Posterior vena cava (tissue), 2 donors: ENCODE measurements at places on chromosomes 12 and 14. TPM values are rescaled to one million over a fixed set of nuclear protein-coding genes. Genes with fewer than 3 reads are reported as not detected.
A peak's percentile ranks its signal among the peaks of the same experiment; 100 is the strongest.

Gene SMIM41
- 0.19 TPM for total RNA-seq

Gene KRT1
- total RNA-seq = not detected

Gene HNRNPC
- 283 TPM for total RNA-seq

Gene MORN3
- total RNA-seq = 0.32 TPM

Gene ANAPC5
- 83.9 TPM for total RNA-seq

- peak; percentile 79 for DNase-seq
Observed at GRCh38 chr12:112381406-112381882, 787 bp downstream of the HECTD4 start.

DNA sequence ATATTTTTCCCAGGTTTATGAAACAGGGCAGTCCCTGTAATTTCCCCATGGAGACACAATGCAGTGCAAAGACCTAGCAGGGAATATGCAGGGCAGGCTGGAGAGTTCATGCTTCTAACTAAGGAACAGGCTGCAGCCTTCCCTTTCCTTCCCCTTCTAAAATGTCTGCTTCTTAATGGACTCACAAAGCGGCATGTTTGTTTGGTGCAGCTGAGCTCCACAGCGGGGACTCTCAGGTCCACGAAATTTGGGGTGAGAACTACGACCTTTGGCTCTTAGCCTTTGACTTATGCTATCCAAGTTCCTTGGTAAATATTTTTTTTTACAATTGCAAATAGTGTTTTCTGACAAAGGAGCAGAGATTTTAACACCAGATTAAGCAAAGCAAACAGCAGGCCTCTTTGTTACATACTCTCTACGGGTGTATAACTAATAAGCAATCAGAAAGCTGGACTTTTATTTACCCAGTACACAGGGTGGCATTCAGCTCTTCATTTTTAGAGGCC is 323.6 kb downstream of the ZFP36L1 start:
- DNase-seq = no peak

GRCh38 chr14:79571366-79571765 is 639.9 kb downstream of the DIO2 start:
- no peak for DNase-seq

DNA sequence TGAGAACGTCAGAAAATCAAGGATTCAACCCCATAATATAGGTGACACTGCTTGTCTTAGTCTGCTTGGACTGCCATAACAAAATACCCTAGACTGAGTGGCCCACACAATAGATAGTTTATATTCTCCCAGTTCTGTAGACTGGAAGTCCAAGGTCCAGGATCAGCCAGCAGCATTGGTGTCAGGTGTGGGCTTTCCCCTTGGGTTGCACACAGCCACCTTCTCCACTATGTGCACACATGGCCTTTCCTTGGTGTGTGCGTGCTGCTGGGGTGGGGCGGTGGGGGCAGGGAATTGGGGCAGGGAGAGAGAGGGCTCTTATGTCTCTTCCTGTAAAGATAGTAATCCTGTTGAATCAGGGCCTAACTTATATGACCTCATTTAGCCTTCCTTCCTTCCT is 106.4 kb downstream of the SLC25A47 start:
- no peak for DNase-seq

DNA sequence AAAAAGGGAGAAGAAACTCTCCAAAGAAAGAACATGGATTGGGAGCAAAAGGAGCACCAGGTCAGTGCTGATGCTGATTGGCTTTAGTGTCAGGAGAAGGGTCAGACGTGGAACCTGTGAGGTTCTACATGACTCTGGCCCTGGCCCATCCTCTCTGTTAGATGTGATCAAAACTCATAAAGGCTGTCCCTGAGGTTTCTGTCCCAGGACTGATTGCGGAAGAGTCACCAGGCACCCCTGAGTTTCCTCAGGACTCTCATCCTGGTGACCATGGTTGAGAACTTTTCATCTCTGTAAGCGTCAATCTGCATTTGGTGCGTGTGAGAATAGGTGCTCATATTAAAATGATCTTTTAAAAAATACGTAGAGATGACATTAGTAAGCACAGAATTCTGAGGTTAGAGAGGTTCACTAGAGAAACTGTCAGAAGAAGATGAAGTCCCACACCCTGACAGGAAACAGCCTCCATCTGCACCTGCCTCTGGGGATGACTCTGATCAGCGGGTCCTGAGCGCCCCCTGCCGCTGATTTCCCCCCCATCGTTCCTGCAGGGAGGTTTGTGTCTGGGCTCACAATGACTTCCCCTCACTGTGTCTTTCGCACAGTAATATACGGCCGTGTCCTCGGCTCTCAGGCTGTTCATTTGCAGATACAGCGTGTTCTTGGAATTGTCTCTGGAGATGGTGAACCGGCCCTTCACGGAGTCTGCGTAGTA is 741.8 kb downstream of the TMEM121 start:
- DNase-seq = peak; percentile 86

GRCh38 chr12:108459149-108459548 is 55.9 kb upstream of the FICD start:
- no peak for DNase-seq

GRCh38 chr14:30748343-30748742 is 126.0 kb upstream of the COCH start:
- no peak for DNase-seq

GRCh38 chr12:65495233-65495632 is 216.8 kb downstream of the MSRB3 start:
- DNase-seq = no peak

DNA sequence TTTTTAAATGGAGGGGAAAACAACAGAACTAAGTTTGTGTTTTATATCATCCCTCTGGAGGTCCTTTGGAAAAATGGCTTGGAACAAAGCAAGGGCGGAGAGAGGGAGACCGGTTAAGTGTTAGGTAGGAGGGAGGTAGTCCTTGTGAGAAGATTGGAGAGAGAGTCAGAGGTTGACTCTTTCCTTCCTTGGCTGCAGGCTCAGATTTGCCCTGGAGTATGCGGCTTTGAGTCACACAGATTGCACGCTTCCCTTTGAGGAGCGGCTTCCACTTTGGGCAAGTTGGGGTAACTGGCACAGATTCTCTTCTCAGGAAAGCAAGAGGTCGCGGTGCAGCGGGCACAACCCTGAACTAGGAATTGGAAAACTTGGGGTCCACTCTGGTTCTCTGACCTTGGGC is 9.9 kb downstream of the SOCS2 start:
- DNase-seq = no peak

DNA sequence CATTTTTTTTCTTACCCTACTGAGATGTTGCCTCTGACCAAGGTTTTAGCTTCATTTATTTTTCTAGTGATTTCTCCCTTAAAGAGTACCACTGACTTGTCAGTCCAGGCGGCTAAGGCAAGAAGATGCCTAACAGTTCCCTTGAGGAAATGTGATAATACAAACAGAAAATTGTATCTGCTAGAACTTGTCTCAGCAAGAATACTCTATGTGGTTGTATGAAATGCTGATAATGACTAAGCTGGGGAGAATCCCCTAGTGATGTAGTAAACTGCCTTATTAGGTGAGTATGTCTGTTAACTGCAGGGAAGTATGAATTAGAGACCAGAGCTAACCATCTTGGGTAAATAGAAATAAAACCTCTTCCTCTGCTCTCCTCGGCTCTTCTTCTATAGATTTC is 6.7 kb downstream of the C12orf54 start:
- no peak for DNase-seq

DNA sequence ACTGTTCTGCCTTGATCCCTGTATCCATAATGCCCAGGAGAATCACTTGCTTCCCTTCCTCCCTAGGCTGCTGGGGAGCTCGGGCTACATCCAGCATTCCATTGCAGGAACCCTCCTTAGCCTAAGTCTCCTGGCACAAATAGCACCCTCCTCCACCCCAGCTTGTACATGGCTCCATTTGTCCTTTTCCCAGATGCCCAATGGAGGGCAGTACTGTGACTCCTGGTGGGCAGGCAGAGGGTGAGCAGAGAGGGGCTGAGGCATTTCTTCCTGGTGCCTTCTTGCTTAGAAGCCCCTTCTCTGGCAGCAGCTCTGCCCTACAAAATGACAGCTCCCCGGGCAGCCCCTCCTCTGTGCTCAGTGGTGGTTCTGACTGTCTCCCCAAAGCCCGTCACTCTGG is 86.5 kb downstream of the RBM19 start:
- DNase-seq = no peak

GRCh38 chr12:64608901-64609535 is 1.3 kb upstream of the RASSF3 start:
- no peak for DNase-seq

DNA sequence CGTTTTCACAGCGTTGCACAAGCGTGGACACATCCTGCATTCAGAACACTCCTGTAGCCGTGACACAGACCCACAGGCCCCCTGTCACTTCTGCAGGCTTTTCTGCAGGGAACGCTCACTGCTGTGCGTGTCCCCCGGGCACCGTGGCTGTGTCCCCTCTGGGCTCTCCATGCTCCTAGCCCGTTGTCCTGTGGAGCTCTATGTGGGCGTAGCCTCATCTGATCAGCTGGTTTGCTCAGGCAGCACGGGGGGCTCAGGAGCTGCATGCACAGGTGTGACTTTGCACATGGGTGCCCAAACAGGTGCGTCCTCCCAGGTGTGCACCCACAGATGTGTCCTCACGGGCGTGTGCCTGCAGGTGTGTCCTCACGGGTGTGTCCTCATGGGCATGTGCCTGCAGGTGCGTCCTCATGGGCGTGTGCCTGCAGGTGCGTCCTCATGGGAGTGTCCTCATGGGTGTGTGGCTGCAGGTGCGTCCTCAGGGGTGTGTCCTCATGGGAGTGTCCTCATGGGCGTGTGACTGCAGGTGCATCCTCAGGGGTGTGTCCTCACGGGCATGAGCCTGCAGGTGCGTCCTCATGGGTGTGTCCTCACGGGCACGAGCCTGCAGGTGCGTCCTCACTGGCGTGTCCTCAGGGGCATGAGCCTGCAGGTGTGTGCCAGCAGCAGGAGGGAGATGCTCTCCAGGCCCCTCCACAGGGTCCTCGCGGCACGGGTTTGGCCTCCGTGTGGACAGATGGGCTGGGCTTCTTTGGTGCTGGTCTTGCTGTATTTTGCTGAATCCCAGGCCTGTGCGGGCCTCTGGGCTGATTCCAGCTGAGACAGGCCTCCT is 17.5 kb downstream of the MTA1 start:
- DNase-seq = no peak

- DNase-seq = no peak
Observed at GRCh38 chr12:128150961-128151360, 116.0 kb upstream of the TMEM132C start.

DNA sequence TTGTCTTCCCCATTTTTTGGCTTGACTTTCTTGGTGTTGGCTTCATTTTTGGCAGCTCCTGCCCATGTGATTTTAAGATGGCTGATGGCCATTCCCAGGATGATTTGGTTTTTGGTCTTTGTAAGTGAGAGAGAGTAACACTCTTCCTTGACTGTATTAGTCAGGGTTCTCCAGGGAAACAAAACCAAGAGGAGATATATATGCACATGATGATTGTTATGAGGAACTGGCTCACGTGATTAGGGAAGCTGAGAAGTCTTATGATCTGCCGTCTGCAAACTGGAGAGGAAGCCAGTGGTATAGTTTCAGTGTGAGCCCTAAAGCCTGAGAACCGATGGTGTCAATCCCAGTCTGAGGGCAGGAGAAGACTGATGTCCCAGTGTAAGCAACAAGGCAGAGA is 146.6 kb downstream of the NRXN3 start:
- no peak for DNase-seq
